ENCODE measurements at places on chromosomes 5 and 9.

- no peak for DNase-seq
Observed at GRCh38 chr5:140351609-140352334, 5.4 kb upstream of the HBEGF start.

- DNase-seq = no peak
Observed at GRCh38 chr9:134525070-134525815, 116.4 kb upstream of the COL5A1 start.

DNA sequence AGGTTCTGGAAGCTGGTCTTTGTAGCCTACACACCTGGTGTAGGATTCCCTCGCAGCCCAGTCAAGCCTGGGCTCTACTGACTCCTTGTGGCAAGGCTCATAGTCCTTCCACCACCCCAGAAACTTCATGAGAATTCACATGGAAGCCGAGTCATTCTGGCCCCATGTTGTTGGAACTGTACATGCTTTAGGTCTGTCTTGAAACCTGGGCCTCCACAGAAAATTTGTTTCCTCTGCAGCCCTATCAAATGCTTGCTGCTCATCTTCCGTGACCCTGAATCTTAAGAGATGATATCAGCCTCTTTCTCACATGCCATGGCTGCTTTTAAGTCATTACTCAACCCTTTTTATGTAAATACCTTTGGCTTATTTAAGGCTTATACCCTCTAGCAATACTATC, 113.4 kb upstream of the GRHPR start:
- DNase-seq = no peak

DNA sequence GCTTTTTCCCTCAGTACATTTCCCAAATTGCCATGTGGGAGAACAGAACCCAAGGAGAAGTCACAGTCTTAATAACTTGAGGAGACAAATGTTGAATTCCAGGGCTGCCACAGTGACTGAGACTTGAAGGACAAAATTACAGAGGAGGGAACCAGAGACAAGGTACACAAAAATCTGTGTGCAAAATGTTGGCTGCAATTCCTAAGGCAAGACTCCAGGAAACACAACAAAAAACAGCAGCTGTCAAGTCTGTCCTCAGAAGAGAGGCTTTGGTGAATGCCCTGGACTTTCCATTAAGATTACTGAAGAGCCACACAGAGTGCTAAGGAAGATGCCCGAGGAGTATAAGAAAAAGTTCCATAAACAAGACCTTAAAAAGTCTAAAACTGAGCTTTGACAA, 21.1 kb downstream of the AP3B1 start:
- no peak for DNase-seq

Data from frontal cortex (tissue), 4 donors.